Activated CD4-positive, alpha-beta T cell treated with anti-CD3 and anti-CD28 coated beads for 24 hours (primary cell): ENCODE measurements at places on chromosomes 3 and 15.
A peak's percentile ranks its signal among the peaks of the same experiment; 100 is the strongest.

- DNase-seq: no peak
These were observed 331.8 kb downstream of the ERC2 start for GRCh38 chr3:56136514-56136913.

- DNase-seq: peak; percentile 58
These were observed 18.8 kb downstream of the NBEAL2 start for GRCh38 chr3:46998121-46998851.

DNA sequence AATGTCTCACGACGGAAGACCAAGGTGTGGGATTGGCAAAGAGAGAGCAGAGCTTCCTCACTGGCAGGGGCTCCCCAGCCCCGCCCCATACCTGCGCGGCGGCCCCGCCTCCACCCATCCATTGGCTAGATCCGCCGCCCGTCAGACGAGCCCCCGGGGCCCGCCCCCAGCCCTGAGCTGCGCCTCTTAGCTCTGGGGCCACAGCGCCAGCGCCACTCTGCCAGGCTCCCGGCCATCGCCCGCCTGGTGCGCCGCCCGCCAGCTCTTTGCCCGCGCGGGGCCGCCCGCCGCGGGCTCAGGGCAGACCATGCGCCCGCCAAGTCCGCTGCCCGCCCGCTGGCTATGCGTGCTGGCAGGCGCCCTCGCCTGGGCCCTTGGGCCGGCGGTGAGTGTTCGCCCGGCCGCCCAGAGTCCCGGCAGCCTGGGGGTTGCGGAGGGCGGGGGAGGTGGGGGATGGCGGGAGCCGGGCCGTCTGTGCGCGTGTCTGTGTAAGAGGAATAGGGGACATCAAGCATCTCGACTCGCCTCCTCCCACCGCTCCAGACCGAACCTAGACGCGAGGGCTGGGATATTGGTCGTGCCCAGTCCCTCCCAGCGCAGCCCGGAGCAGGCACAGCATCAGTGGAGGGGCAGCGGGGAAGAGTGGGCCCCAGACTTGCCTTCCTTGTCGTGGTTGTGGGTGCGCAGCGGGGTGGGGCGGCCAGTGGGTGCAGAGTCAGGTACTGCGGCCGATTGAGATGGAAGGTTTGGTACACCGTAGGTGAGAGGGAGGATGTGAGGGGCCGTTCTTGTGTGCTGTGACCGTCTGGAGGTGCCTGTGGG is at the start of gene VIPR1:
Gene VIPR1 (plus strand): TSS at position 215 of the 822 bp plus-strand sequence. CDS start 93 bp downstream, at position 308.
- DNase-seq: peak; percentile 87

DNA sequence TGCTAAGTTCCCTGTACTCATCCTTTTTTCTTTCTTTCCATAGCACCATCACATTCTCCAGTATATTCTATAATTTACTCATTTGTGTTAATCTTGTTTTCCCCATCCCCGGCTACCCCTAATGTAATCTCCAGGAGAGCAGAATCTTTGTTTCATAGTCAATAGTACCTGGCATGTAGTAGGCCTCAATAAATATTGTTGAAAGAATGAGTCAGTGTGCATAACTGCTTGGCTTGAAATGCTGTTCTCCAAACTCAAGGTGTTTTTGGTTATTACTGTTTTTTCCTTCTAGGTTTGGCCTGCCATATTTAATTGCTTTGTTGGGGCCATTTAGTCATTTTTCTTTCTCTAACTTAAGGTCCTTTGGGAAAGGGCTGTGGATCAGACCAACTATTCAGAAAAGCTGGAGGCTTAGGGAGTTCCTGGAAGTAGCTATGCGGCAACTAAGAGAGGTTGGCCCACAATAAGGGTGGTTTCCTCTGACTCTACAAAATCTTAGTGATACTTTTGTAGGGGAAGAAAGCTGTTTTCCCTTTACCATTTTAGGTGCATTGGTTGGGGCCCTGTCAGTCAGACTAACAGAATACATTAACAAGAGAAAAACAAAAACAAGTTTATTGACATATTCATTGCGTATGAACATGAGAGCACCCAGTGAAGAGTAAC is 28.4 kb downstream of the KAT2B start:
- DNase-seq: no peak

- DNase-seq: no peak
These were observed 188.2 kb downstream of the ATP10A start for GRCh38 chr15:25674913-25675312.

DNA sequence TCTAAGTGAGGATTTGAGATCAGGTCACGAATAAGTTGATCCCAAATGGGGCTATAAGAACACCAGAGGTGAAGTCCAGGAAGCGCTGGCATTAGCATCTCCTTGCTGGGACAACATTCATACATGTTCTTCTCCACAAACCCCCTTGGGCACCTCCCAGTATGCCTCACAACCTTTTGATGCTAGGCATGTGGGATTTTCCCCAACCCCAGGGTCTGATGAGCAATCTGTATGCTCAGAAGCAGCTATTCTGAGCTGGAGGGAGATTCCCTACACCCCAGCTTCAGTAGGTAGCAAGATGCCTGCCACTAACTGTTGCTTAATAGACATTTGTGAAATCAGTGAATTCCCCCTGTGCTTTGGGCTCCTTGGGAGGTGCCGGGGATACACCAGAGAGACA is 32.2 kb downstream of the SLC6A11 start:
- peak; percentile 5 for DNase-seq

GRCh38 chr3:172627057-172627809 is 83.6 kb downstream of the NCEH1 start:
- no peak for DNase-seq

- DNase-seq: no peak
These were observed 8.6 kb downstream of the ZIC1 start for GRCh38 chr3:147417551-147418295.

- DNase-seq: no peak
These were observed 145.9 kb downstream of the ZPLD1 start for GRCh38 chr3:102580760-102581159.

- no peak for DNase-seq
These were observed 94.2 kb upstream of the ACP3 start for GRCh38 chr3:132222868-132223538.

- DNase-seq: no peak
These were observed 198.3 kb downstream of the UBE3A start for GRCh38 chr15:25240461-25241021.

GRCh38 chr15:52008698-52009434 is 10.2 kb upstream of the MAPK6 start:
- no peak for DNase-seq

- no peak for DNase-seq
These were observed 42.3 kb downstream of the ADCY5 start for GRCh38 chr3:123406598-123406997.

DNA sequence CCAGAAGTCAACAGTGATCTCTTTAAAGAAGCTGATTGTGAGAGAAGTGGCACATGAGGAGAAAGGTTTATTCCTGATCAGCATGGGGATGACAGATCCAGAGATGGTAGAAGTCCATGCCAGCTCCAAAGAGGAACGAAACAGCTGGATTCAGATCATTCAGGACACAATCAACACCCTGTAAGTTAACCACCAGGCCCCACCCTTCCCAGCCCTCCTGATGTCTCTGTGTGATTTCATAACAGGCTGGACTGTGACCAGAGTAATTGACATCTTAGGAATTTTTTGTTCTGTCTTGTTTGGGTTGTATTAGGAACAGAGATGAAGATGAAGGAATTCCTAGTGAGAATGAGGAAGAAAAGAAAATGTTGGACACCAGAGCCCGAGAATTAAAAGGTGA is 67.7 kb downstream of the KLHL25 start:
- DNase-seq: no peak

DNA sequence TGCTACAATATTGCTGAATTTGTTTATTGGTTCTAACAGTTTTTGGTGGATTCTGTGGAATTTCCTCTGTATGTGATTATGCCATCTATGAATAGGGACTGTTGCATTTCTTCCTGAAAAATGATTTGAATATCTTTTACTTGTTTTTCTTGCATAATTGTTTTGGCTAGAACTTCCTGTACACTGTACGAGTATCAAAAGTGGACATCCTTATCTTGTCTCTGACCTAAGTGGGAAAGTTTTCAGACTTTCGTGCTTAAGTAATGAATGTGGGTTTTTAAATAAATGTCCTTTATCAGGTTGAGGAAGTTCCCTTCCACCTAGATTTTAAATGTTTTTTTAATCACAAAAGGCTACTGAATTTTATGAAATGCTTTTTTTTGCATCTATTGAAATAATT is 203.8 kb upstream of the ATP10A start:
- DNase-seq: no peak

DNA sequence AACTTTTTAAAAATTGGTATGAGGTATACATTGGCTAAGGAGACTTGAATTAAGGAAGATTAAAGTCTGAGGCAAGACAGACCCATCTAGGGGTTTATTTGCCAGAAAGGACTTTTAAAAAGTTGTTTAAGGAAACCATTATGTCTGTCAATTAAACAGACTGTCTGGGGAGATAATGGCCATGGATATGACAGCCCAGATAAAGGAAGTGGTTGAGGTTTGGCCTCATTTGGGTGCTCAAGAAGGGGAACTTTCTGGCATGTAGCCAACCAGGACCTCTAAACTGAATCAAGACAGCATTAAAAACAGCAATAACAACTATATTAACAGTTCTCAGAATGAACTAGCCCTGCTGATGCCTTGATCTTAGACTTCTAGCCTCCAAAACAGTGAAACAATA is 9.9 kb upstream of the CD200R1L start:
- no peak for DNase-seq

DNA sequence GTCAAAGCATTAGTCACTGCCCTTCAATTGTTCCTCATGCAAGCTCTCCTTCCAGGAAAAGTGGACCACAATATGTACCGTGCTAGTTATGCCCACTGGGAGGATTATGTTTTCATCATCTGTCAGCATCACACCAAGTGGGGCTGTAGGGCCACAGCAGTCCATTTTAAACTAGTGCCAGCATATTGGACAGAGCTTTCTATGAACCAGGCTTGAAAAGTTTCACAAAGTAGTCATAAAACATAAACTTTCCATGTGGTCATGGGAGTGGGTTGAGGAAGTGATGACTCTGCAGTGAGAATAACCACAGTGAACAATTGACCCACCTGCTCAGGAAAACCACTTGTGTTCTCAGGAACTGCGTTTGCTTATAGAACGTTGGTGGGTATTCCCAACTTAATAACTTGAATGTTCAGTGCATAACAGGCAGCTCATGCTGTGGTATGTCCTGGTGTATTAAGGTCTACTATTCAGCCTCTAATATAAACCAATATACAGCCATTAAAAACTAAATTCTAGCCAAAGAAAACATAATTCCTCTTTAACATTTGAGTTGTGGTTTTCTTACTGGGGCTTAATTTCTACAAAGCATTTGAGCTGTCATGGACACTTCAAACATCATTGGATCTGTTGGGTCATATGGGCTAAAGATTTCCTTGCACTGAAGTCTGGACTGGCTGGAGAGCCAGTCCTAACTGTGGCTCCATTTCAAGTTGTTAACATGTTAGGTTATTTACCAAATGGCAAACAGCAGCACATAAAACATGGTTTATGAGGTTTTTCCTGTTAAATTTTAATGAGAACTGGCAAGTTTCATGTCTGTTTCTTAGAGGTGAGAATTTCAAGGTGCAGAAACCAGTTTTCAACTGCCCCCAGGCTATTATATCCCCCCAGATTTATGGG is 274.1 kb downstream of the OTOL1 start:
- no peak for DNase-seq

DNA sequence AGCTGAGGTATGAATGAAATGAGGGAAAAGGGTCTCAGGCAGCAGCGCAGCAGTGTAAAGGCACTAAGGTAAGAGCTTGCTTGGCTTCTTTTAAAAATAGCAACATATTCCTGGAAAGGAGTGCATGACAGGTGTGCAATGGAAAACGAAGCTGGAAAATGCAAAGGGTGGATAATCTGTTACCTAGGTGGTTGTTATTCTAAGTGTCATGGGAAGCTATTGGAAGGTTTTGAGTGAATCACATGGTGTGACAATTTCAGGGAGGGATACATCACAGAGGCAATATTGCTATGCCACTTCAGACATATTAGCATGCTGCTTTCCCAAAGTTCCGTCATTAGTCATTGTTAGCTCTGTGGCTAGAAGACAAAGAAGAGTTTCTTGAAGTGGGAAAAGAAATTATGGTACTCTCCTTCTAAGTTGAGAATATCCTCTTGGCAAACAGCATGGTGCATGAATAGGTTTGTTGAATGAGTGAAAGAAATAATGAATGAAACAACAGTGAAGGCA is 28.7 kb upstream of the TMEM45A start:
- DNase-seq: no peak

DNA sequence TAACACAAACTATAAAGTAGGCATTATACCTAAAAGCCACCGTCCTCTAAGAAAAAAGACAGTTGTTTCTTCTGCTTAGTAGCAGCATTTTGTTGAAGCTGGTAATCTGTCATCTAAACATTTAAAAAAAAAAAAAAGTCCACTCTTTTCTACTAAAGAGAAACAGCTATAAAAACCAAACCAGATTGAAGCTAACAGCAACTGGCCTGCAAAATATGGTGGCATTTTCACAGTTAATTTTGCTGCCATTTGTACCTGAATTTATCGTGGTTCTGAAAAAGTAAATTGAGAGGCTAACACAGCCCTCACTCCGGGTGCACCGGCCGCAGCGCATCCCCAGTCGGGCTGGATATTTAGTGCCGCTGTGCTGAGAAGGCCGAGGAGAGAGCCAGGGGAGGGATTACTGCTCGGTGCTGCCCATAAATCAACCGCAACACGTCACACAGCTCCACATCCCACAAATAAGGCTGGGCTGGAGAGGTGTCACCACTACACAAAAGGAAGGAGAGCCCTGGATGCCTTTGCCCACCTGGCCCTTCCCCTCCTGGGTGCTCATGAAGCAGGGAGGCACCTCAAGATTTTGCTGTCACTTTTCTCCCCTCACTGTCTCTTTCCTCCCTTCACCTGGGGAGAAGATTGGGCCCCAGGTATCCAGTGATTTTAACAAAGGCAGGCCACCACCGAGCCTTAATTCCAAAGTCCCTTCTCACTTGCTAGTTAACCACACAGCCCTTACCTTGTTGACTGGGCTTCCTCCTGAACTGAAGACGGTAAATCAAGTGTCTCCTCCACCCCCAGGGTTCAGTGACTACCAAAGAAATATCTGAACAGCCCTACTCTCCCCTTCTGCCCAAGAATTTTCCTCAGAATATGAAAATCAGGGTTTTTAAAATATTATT is 44.4 kb downstream of the MECOM start:
- no peak for DNase-seq

DNA sequence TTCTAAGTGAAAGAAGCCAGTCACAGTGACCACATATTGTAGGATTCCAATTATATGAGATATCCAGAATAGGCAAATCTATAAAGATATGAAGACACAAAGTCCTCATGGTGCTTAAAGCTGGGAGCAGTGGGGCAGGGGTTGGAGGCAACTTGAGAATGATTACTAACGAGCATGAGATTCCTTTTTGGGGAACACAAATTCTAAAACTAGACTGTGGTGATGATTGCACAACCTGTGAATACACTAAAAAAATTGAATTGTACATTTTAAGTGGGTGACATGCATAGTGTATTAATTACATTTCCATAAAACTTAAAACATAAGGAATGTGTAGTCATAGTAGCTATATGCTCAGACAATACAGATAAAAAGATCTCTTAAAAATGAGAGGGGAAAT is 103.2 kb downstream of the DPH6 start:
- no peak for DNase-seq
